ENCODE measurements at places on chromosomes 1 and 21.

GRCh38 chr1:232149287-232150201, 480.4 kb downstream of the SIPA1L2 start:
- no peak for DNase-seq

DNA sequence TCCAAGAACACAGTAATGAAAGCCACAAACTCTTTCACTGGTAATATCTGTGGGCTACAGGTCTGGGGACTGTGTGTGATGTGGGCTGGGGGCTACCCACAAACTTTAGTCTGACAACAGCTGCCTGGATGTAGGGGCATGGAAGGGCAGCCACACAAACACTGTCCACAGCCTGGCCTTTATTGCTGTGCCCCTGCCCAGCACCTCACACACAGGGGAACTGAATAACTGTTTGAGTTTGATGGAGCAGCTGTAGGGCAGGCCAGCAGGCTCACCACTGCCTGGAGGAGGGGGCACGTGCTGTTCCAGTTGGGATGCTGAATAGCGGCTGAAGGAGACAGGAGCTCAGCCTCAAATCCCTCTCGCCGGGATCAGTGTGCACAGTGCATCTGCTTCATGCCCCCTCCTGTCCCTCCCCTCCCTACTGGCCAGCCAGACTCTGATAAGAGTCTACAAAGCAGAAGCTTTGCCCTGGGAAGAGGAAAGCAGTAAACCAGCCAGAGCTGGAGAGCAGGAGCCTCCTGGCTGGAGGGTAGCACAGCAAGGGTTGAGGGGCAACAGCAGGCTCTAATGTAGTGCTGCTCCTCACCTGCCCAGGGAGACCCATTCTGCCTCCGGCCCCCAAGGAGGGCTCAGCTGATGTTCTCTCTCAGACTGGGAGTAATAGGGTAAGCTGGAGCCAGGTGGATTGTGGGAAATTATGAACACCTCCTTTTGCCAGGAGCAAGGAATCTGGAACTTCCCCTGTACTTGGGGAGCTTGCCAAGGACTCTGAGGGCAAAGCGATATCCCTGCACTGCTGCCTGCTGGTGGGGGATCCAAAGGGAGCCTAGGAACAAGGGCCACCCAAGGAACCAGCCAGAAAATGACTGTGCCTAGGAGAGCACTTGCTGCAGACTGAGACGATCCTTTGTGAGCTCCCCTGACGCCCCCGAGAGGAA, 70.2 kb upstream of the GOLT1A start:
- no peak for DNase-seq

DNA sequence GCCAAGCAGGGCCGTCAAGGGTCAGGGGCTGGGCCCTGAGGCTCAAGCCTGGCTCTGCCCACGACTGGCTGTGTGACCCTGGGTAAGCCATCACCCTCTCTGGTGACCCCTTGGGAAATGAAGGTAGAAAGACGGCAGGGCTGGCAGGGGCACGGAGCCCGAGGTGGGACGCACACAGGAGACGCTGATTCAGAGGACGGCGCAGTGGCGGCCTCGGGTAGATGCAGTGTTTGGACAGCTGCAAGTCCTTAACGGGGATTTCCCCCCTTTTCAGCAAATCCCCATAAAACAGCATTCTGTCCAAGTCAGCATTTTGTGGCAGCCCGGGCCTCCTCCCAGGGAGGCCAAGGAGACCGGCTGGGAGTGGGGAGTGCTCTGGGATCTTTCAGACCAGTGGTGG, 16.7 kb downstream of the COL8A2 start:
- DNase-seq: no peak

- DNase-seq: peak; percentile 51
Measured at GRCh38 chr1:236516929-236517704, 6.7 kb upstream of the LGALS8 start.

DNA sequence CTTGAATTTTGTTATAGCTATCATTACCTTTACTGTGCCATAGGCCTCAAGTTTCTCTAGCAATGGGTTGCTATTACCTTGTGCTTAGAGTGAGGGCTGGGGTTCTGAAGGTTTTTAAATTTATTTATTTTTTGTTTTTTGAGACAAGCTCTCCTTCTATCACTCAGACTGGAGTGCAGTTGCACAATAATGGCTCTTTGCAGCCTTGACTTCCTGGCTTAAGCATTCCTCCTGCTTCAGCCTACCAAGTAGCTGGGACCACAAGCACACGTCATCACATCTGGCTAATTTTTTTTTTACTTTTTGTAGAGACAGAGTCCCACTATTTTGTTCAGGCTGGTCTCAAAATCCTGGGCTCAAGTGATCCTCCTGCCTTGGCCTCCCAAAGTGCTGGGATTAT, 41.5 kb downstream of the SNX27 start:
- no peak for DNase-seq

- DNase-seq: no peak
Measured at GRCh38 chr1:77039739-77040138, 172.5 kb downstream of the ST6GALNAC5 start.

DNA sequence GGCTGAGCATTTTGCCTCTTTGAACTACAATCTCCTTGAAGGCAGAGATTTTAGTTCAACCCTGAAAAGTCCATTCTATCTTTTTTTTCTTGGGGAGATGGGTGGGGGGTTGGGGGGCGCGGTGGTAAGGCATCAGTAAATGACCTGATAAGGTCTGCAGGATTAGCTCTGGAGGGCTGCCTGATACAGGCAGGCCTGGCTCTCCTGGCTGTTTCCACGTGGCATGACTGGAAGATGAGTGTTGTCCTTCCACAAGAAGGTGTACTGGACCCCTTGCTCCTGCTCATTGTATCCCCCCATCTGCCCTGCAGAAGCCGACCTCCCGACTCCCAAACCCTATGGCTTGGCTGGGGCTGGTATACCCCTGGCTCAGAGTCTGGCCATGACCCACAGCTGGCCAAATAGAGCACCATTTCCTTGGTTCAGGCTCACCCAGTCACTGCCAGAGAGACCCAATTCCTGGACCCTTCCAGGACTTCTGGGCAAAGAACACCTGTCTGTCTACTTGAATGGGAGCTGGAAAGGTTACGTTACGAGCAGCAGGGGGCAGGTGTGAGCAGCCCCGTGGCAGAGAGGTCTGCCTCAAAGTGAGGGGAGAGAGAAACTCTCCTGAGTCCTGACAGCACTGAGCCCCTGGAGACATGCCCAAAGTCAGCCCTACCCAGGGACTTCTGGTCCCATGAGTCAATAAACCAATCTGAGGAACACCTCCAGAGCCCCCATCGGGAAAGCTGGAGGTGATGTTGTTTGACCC, 17.0 kb downstream of the DHRS3 start:
- DNase-seq: peak; percentile 79

GRCh38 chr21:14405225-14405624, 22.3 kb upstream of the HSPA13 start:
- no peak for DNase-seq

- DNase-seq: no peak
Measured at GRCh38 chr1:152566681-152567080, at the start of gene LCE3E. Gene LCE3E (minus strand): TSS chr1:152566780. CDS start chr1:152566208, 572 bp downstream.

GRCh38 chr1:246338098-246338497, 169.0 kb downstream of the SMYD3 start:
- DNase-seq: no peak

DNA sequence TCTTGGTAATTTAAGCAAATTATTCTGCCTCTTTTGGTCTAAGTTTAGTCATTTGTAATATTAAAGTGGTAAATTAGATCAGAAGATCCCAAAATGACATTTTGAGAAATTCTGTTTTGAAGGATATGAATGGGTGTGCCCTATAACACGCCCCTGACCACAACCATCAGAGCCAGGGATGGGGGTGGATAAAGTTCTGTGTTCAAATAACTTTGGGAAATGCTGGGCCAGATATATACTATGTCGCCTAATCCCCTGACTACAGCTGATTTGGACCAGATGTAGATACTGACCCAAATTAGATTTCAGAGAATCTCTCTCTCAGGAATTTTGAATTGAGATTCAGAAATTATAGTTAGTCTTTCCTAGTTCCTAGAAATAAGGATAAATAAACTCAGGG, 21.2 kb upstream of the EDEM3 start:
- DNase-seq: no peak

- DNase-seq: no peak
Measured at GRCh38 chr21:17507591-17507990, 5.3 kb upstream of the CXADR start.

GRCh38 chr1:29410476-29410875, 174.2 kb downstream of the PTPRU start:
- DNase-seq: no peak

GRCh38 chr1:55388960-55389359, 173.8 kb upstream of the USP24 start:
- DNase-seq: no peak

GRCh38 chr1:200139661-200140250, 112.2 kb downstream of the NR5A2 start:
- peak; percentile 34 for DNase-seq

DNA sequence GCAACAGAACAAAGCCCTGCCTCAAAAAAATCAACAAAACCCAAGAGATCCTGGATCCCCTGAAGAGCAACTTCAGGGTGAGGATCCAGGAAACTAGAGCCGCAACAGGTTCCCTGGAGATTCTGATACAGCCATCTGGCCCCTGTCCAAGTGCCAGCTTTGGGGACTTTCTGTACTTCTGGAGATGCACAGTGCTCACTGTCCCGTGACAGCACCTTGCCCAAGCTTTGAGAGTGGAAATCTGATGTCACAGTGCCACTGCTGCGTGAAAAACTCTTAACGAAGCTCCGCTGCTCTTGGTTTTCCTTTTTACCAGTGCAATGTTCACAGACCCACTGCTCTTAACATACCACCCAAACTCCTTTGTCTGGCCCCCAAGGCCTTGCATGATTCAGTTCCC, 26.3 kb downstream of the STK40 start:
- no peak for DNase-seq

DNA sequence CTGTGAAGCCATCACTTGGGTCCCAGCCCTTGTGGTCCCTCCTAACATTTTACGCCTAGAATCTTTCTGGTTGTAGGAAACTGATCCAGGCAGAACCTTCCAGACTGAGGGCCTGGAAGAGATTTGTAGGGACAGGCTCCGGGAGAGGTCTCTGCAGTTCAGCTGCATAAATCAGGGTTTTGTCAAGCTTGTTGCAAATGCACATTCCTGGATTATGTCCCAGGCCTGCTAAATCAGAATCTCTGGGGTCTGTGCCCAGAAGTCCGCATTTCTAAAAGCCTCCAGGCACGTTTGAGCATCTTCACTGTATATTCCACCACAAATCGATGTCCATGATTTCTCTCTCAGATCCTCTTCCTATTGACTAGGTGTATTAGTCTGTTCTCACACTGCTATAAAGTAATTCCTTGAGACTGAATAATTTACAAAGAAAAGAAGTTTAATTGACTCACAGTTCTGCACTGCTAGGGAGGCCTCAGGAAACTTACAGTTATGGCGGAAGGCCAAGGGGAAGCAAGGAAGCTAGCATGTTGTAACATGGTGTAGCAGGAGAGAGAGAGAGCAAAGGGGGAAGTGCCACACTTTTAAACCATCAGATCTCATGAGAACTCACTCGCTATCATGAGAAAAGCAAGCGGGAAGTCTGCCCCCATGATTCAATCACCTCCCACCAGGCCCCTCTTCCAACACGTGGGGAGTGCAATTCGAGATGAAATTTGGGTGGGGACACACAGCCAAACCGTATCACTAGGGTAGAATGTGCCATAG, 1.2 kb upstream of the FHAD1 start:
- no peak for DNase-seq

GRCh38 chr1:202266061-202266765, 72.6 kb downstream of the LGR6 start:
- DNase-seq: no peak

GRCh38 chr1:115873184-115873583, 32.3 kb upstream of the NHLH2 start:
- DNase-seq: no peak

DNA sequence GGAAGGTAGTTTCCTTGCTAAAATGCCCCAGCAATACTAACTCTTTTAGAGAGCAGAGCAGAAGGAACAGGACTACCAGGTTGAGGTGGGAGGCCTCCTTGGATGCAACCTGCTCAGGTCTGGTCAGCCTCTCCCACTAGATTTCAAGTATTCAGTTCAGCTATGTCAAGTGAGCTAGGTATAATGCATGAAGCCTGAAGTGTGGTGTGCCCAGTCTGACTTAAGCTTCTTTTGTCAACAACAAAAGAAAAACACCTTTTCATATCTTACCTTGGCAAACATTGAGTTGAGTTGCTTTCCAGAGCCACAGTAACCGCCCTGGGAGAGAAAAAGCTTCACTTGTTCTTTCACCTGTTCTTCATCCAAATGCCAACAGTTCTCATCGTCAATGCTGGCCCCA, 47.8 kb downstream of the UROD start:
- DNase-seq: no peak

DNA sequence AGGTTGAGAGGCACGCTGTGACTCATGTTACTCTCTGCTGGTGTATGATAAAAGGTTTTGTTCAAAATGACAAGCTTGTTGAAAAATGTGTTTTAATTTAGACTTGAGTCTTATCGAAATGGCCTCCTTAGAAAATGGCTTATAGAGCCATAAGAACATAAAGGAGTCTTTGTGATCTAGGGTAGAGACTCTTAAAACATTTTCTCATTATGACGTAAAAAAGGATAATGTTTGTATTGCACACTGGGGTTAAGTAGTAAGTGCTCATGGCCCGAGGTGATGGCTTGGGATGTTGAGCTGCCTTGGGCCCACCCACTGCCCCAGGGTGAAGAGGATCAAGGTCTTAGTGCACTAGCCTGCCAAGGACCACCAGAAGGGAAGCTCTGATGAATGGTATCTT, 117.4 kb downstream of the DISC1 start:
- DNase-seq: no peak

- no peak for DNase-seq
Measured at GRCh38 chr1:172342584-172343239, 77.8 kb upstream of the C1orf105 start.

- no peak for DNase-seq
Measured at GRCh38 chr1:167409183-167409582, 109.1 kb downstream of the CD247 start.

DNA sequence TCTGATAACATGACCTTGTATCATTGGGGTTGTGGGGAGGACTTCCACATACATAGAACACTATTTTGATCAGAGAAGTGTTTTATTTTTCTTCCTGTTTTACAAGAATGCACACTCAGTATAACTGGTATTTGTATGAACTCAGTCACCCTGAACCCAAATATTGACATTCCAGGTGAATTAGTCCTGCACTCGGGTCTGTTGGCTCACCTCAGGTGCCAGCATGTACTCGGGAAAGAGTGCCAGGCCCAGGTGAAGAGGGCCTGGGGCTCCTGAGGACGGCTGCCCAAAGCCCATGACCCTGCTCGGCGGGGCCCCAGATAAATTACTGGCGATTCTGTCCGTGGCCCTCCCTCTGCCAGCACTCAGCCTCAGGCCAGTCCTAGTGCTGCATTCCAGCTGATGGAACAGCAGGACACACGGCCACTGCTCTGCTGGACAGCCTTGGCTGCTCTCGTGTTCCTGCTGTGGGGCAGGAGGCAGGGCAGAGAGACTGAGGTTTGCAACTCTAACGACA, 75.4 kb upstream of the TMPRSS2 start:
- DNase-seq: no peak

- DNase-seq: peak; percentile 23
Measured at GRCh38 chr1:109503935-109504334, 5.6 kb downstream of the AMIGO1 start.

- no peak for DNase-seq
Measured at GRCh38 chr1:230332061-230332460, 94.1 kb downstream of the PGBD5 start.

- DNase-seq: no peak
Measured at GRCh38 chr1:228733576-228733975, 1.7 kb upstream of the RHOU start.

GRCh38 chr1:147577033-147577773, 35.9 kb downstream of the BCL9 start:
- no peak for DNase-seq

- DNase-seq: peak; percentile 10
Measured at GRCh38 chr1:37556712-37557196, at the start of gene DNALI1. Gene DNALI1 (plus strand): TSS chr1:37556940. CDS start chr1:37556995, 55 bp downstream.

- DNase-seq: no peak
Measured at GRCh38 chr1:173117761-173118160, 67.0 kb upstream of the TNFSF18 start.
